Prostate gland (tissue), 2 donors: ENCODE measurements at places on chromosomes 6 and 20. TPM values are rescaled to one million over a fixed set of nuclear protein-coding genes. Genes with fewer than 3 reads are reported as not detected.

GRCh38 chr6:160973311-160974250 lies 18.0 kb upstream of the MAP3K4 start:
- DNase-seq, result no peak

DNA sequence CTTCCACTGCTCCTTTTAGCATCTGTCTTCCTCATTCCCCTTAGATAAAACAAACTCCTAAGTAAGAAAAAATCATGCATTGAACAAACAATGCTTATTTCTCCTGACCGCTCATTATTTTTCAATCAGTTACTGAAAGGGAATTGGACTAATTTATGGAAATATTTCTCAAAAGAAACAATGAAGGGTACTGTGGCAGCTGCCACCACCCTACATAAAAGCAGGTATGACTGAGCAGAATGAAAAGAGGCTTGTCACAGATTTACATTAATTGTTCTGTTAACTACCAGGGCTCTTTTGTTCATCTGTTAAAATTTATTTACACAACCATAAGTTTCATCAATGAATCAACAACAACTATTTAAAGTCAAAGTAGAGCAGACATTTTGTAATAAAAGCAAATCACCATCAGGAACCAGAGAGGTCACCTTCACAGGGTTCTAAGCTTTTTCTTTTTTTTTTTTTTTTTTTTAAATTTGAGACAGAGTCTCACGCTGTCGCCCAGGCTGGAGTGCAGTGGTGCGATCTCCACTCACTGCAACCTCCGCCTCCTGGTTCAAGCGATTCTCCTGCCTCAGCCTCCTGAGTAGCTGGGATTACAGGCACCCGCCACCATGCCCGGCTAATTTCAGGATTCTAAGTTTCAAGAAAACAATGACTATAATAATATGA lies 204.0 kb downstream of the PTPRK start:
- no peak for DNase-seq

- DNase-seq, result no peak
These were observed 44.0 kb downstream of the EIF2S2 start for GRCh38 chr20:34068001-34068400.

ESR1 gene
- 5.6 TPM for total RNA-seq

GPLD1 gene
- 3.1 TPM for total RNA-seq

GRCh38 chr6:25902071-25902470 lies 28.0 kb upstream of the SLC17A3 start:
- no peak for DNase-seq

GRCh38 chr20:24096264-24096663 lies 107.7 kb upstream of the GGTLC1 start:
- no peak for DNase-seq

DNA sequence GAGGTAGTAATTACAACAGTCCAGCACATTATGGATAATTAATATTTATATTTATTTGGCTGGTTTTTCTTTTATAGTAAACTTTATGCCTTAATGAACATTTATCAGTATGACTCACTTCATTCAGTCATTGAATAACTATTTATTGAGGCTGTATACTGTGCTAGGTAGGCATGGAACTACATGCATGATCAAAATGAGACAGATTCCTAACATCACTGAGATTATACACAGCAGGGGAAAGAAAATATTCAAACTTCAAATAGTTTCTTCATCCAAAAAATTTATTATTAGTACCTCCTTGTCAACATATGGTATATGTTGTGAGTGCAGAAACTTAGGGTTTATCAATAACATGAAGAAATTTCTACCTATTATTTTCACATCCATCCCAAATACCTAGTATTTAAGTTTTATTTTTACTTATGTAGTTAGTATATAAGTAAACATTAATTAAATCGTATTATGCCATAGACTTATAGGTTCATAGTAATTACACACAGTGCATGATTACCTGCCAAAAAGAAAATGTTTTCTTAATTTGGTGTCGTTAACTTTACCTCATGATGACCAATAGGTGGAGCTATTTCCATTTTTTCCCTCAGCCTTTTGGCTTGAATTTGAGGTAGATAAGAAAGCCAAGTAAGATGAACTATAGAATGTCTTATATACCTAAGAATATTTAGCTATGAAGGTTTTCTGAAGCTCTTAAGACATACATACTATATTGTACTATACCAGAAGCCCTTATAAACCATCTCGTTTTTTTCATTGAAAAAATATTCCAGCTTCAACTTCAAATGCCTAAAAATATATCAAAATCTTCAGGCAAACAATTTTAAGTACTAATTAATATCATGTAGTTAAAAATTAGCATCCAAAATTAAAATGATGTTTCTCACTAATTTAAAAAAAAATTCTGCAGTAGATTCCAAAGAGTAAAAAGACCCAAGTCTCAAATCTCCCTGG lies 12.5 kb upstream of the TMEM30A start:
- DNase-seq, result no peak

- no peak for DNase-seq
These were observed 343.6 kb downstream of the FRK start for GRCh38 chr6:115717062-115717461.

MCCD1 gene
- total RNA-seq, result not detected

CST11 gene
- total RNA-seq, result not detected

TOX2 gene
- total RNA-seq, result 52.8 TPM

DNA sequence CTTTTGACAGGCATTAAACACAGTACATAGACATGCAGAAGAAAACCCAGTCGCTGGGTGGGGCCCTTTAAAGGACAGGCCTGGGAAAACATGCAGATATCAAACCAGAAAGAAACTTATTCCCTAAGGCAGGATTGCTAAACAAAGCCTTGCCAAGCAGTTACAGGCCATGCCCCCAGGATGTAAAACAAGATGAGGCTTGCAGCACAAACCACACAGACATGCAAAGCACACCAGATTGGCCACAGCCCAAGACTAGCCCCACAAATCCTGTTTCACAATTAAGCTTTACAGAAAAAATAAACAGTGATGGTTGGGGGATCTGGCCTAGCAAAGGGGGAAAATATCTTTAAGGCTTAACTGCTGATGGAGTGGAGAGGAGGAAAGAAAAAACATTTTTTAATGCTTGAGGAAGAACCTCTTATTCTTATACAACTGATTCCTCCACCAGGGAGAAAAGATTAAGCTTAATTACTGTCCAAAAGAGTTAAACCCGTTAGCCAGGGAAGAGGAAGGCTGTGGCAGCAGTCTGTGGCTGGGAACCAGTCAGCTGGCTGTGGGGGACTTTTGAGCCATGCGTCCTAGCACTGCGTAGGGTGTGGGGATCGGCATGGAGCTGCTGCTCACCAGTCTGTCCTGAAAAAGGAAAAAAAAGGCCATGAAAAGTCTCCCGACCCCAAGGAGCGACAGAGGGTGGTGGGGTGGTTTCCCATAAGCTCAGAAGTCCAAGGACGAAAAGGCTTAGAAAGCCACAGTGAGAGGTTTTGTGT lies 28.4 kb downstream of the COL19A1 start:
- DNase-seq, result peak; percentile 39

DNA sequence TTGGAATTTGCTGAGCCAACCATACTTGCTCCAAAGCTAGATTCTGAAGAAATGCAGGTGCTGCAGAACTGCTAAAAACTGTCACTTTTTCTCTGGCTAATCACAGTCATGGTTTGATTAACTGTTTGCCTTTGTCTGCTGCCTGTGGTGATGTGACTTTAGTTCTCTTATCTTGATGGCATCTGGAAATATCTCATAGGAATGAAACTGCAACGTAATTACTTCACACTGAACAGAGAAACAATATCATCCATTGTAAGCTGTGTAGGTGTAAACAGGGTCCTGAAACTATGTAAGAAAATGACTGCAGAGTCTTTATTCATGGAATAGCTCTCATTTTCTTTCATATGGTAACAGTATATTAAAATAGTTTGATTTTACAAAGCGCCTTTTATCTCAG lies 721.9 kb upstream of the HS3ST5 start:
- no peak for DNase-seq

HLA-DRB5 gene
- total RNA-seq, result not detected

GRCh38 chr6:38016824-38017223 lies 197.3 kb downstream of the ZFAND3 start:
- no peak for DNase-seq

DNA sequence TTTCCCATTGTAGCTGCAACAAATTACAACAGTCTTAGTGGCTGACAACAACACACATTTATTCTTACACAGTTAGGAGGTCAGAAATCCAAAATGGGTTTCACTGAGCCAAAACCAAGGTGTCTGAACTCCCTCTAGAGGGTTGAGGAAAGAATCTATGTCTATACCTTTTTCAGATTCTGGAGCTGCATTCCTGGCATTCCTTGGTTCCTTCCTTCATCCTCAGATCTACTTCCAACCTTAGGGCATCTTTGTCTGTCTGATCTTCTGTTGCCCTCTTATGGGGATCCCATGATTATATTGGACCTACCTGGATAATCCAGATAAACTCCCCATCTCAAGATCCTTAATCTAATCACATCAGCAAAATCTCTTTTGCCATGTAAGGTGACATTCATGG lies 540.9 kb upstream of the MAP3K7 start:
- DNase-seq, result no peak
